Nucleus accumbens (tissue), 56 donors: ENCODE measurements at places on chromosomes 4 and X.

DNA sequence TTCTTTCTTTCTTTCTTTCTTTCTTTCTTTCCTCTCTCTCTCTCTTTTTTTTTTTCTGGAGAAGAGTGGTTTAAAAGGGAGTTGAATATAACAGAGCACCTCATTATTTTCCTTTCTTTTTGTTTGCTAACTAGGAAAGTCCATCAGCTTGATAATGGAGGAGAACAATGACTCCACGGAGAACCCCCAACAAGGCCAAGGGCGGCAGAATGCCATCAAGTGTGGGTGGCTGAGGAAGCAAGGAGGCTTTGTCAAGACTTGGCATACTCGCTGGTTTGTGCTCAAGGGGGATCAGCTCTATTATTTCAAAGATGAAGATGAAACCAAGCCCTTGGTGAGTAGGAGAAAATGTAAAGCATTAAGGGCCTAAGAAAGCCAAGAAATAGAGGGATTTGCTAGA is 95.4 kb downstream of the ARHGAP24 start:
- DNase-seq, result no peak

DNA sequence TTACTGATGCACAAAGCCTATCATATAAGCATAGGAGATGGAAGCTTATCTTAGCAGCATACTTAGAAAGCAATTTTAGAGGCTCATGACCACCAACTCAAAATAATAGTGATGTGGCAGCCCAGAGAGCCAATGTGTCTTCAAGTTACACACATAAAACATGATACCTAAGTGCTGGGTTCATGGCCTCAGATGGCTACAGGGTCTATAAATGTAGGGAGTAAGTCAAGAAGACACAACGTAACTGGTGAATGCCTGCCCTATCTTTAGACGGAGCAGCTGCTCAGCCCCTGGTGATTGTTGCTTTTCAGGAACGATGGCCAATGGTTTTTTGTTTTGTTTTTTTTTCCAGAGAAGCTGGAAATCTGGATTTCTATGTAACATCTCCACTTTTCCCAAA is 42.8 kb downstream of the RNF150 start:
- DNase-seq, result no peak

- DNase-seq, result peak; percentile 99
Observed at GRCh38 chr4:7067452-7068278, at the start of gene GRPEL1. TSS of gene GRPEL1 (minus strand) at chr4:7068064. CDS start at chr4:7068032, 32 bp downstream.

GRCh38 chr4:47718696-47719095 is 119.2 kb downstream of the CORIN start:
- no peak for DNase-seq

- DNase-seq, result no peak
Observed at GRCh38 chr4:8338351-8338961, 68.9 kb downstream of the HTRA3 start.

- no peak for DNase-seq
Observed at GRCh38 chr4:108094131-108094530, 74.6 kb downstream of the LEF1 start.

- peak; percentile 39 for DNase-seq
Observed at GRCh38 chr4:30719454-30720020, 632 bp upstream of the PCDH7 start.

GRCh38 chr4:8159537-8160232 is 1.1 kb upstream of the ABLIM2 start:
- no peak for DNase-seq

DNA sequence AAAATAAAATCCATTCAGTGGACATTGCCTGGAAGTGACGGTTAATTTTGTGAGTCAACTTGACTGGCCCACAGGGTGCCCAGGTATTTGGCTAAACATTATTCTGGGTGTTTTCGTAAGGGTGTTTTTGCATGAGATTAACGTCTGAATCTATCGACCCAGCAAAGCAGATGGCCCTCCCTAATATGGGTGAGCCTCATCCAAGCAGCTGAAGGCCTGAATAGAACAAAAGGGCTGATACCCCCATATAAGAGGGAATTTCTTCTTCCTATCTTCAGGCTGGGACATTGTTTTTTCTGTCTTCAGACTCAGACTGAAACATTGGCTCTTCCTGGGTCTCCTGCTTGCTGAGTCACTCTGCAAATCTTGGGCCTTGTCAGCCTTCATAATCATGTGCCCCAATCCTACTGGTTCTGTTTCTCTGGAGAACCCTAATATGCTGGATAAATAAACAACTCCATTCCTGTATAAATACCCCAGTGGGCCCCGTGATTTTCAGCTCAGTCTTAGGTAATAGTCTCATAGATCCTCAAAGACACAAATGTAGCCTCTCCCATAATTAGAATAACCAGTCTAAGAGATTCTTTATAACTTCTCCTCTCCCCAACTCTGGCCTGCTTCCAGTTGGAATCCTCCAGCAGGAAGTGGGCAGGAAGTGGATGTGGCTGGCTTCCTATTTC is 33.1 kb upstream of the DDX3X start:
- no peak for DNase-seq

DNA sequence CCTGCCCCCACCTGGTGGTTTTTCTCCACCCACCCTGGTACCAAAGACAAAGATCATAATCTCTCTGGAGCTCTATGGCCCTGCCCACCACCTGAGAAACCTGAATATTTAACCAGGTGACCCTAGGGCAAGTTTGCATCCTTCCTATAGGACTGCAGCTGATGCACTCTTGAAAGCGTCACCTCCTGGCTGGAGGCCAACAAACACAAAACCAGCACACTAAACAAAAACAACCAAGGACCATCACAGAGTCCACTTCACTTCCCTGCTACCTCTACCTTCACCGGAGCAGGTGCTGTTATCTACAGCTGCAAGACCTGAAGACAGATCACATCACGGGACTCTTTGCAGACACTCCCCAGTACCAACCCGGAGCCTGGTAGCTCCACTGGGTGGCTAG is 296.7 kb upstream of the FGF13 start:
- DNase-seq, result no peak

GRCh38 chr4:147247579-147247978 is 233.3 kb upstream of the EDNRA start:
- DNase-seq, result no peak

- DNase-seq, result no peak
Observed at GRCh38 chrX:42538405-42538804, 239.6 kb downstream of the PPP1R2C start.

DNA sequence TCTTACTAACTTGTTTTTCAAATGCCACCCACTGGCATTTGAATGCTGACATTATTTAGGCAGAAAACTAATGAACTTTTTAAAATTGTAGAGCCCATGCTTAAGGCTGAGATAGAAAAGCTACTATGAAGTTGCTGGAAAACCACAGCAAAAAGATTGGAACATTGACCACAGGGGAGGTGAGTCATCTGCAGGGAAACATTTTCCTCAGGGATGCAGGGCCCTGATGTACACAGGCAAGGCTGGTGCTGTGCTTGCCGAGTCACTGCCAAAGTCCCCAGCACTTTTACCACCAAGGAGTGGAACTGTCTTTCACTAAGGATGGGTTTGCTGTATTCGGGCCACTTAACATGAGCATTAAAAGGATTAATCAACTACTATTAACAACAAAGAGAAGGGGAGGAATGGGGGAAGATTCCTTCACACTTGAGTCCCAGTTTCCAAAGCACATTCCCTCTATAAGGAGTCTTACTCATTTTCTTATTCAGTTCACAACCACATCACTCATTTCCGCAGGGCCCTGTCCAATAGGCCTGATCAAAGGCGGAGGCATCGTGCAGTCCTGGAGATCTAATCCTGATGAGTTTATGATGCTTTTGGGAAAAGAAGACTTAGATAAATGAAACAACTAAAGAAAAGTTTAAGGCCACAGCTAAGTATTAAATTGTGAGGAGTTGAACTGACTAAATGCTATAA is 202.9 kb upstream of the NPY2R start:
- no peak for DNase-seq

GRCh38 chr4:38109896-38110295 is 149.7 kb downstream of the PTTG2 start:
- DNase-seq, result no peak

DNA sequence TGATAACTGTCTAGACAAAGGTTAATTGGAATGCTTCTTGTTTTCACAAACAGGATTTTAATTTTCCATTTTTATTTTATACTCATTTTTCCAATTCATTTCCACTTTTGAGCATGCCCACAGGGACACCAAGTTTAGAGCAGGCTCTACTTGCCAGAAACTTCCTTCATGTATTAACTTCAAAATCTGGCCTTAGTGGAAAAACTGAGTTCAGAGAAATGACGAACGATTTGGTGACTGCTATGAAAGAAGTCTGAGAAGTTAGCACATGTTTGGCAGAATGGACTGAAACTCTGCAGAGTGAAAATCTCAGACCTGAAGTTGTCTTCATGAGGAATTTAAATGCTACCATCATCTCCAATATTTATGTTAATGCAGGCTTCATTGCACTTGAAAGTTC is 214.1 kb downstream of the THOC2 start:
- no peak for DNase-seq

DNA sequence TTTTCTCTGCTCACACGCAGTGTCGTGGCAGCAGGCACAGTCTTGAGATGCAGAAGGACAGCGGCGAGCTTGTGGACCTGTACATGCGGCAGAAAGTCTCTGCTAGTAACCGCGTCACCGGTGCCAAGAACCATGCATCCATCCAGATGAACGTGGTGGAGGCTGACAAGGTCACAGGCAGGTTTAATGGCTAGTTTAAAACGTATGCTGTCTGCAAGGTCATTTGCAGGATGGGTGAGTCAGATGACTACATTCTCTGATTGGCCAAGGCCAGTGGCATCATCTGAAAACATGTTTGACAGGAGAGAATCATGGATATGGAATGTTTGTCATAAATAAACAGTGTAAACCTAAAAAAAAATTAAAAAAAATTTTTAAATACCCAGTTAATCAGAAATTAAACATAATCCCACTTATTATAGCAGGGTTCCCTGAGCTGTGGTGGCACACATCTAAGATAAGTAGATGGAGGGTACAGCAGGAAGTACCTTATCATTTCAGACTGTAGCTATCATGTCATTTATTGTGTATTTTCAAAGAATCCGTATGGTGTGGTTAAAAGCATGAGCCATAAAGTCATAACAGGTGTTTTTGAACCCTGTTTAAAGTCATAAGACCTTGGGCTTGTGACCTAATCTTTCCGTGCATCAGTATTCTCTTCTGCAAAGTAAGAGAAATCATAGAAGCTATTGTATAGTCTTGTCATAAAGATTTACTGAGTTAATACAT is 7.5 kb upstream of the BMP2K start:
- DNase-seq, result no peak

DNA sequence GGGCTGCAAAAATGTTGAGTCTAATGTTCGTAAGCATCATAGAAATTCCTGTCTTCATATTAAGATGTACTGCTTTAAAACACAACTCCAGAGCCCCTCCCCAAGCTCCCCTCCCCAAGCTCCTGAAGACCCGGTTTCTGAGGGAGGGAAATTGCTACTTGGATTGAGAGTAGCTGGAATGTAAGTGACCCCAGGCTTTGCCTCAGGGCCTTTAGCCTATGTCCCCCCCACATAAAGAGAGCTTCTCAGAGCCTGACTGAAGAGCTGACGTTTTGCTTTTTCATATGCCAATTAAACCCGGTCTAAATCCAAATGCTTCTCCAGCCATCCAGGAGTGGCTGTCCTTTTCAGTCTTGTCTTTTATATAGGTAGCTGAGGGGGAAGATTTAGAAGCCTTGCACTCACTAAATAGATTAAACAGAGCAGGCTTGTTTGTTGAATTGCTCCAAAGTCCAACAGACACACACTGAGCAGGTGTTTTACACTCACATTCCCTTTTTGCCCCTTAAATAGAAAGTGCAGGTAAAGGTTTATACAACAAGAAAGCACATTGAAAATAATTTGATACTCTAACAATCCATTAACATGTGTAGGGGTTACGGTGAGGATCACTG is 19.6 kb downstream of the ARX start:
- no peak for DNase-seq

DNA sequence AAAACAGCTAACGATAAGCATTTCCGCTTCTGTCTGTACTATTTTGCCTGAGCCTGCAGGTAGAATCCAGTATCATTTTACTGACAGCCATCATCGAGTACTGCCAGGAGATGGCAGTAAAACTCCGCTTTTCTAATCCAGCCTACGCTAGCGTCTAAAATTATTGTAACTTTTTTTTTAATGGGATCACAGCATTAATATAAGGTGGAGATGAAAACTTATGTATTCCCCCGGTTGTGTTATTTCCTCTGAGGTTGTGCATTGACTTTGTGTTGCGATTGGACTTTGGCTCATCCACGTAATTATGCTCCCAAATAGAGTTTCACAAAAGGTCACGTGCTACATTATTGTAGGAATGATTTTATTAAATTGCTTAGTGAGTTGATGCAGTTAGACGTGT is 248.1 kb downstream of the C4orf33 start:
- no peak for DNase-seq

DNA sequence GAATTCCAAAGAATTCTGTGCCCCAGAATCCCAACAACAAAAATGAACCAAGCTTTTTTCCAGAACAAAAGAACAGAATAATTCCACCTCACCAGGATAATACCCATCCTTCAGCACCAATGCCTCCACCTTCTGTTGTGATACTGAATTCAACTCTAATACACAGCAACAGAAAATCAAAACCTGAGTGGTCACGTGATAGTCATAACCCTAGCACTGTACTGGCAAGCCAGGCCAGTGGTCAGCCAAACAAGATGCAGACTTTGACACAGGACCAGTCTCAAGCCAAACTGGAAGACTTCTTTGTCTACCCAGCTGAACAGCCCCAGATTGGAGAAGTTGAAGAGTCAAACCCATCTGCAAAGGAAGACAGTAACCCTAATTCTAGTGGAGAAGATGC is 161.6 kb downstream of the AFF2 start:
- no peak for DNase-seq

GRCh38 chr4:139639654-139640053 is 26.0 kb upstream of the MGST2 start:
- no peak for DNase-seq

DNA sequence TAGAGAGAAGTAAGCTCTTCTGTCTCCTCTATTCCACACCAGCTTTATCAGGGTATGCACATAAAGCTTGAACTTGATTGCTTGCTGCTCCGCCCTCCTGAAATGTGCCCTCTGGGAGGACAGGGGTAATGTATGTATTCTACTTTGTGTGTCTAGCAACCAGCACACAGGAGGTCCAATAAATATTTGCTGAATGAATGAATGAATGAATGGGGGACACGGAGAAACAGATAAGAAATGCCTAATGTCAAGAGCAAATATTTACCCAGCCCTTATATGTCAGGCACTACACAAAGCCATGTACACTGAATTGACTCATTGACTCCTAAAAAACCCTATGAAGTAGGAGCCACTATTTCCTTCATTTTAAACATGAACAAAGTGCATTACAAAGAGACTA is 2.3 kb upstream of the MSL3 start:
- DNase-seq, result no peak

DNA sequence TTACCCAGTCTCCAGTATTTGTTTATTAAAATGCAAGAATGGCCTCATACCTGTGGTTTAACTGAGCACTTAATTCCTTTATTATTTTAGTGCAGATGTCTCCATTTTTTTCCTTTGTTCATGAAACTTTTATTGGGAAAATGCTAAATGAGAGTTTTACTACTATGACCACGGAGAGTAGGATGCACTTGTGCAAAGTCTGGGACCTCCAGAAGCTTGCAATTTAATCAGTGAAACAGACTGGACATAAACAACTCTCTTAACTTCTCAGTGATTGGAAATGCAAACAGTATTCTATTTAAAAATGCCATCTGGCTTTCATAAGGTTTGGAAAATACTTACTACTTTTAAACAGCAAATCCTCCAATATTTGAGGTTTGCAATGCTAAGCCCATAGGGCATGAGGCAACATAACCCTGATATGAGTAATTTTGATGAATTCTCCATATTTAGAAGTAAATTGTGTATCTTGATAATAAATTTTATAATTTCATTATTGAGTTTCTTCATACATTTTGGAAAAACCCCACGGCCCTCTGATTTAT is 718.7 kb upstream of the MAGEB2 start:
- no peak for DNase-seq
